Cortex of kidney (tissue), 1 donor: ENCODE measurements at places on chromosomes 2 and 18.

GRCh38 chr18:23452347-23452727, 750 bp upstream of the RIOK3 start:
- DNase-seq = no peak

DNA sequence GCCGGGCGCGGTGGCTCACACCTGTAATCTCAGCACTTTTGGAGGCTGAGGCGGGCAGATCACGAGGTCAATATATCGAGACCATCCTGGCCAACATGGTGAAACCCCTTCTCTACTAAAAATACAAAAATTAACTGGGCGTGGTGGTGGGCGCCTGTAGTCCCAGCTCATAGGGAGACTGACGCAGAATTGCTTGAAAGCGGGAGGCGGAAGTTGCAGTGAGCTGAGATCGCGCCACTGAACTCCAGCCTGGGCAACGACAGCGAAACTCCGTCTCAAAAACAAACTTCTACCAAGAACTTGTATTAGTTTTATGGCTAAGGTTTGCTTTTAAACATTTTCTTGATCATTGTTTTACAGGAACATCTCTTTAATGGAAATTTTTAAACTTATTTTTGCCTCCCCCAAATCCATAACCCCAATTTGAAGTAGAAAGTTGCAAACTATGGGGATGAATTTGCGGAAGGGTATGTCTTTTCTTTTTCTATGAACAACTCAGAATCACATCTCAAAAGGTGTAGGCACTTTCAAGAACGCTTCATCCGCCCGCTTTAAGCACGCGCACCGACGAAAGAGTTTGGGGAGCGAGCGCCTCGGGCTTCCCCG, 46.8 kb upstream of the PTMA start:
- no peak for DNase-seq

- no peak for DNase-seq
Measured at GRCh38 chr2:145961846-145962245, 1441.9 kb upstream of the ZEB2 start.

- no peak for DNase-seq
Measured at GRCh38 chr2:101793277-101793969, 95.9 kb downstream of the MAP4K4 start.

DNA sequence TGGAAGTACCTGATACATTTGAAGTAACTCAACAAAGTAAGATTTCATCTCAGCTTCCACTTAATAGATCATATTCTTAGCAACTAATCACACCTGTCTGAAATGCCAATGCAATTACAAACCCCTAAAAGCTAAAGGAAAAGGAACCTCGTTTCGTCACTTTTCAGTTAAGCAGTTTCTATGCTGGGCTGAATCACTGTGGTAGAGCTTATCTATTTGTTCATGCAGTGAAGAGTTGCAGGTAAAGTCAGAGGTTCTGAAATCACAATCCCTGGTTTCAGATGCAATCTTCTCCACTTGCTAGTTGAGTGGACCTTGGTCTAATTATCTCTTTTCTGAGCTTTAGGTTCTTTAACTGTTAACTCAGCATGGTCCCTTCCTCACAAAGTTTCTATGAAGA, 6.3 kb downstream of the HRH4 start:
- no peak for DNase-seq

- no peak for DNase-seq
Measured at GRCh38 chr2:39429746-39430145, 7.3 kb downstream of the MAP4K3 start.

- DNase-seq = no peak
Measured at GRCh38 chr2:236162882-236163470, 5.2 kb downstream of the GBX2 start.

DNA sequence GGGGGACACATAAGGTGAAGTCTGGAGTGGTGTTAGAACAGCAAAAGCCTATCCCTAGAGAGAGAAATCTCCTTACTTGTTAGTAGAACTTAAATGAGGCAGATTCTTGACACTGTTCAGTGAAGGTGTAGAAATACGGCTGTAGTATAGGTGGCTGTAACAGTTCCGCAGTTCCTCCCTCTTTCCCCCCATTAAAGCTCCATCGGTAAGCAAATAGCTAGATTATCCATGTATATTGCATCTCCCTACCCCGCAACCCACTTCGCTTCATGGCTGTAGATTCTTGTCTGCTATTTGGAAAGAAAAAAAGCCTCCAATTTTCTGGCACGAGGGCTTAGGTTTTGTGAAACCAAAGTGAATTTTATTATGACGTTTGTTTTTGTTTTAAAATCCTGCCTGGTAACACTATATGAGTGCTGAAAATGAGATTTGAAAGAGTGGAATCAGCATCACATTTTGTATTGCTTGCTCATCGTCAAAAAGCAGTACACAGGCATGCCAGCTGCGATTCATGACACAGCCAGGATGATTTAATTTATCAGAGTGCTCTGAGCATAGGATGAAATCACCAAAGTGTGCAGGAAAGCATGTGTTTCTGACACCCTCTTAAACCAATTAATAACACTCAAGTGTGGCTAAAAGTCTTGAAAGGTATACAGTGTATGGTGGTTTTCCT, 1.4 kb downstream of the FAM171B start:
- DNase-seq = no peak

- no peak for DNase-seq
Measured at GRCh38 chr2:208134928-208135586, 5.4 kb upstream of the CRYGC start.

DNA sequence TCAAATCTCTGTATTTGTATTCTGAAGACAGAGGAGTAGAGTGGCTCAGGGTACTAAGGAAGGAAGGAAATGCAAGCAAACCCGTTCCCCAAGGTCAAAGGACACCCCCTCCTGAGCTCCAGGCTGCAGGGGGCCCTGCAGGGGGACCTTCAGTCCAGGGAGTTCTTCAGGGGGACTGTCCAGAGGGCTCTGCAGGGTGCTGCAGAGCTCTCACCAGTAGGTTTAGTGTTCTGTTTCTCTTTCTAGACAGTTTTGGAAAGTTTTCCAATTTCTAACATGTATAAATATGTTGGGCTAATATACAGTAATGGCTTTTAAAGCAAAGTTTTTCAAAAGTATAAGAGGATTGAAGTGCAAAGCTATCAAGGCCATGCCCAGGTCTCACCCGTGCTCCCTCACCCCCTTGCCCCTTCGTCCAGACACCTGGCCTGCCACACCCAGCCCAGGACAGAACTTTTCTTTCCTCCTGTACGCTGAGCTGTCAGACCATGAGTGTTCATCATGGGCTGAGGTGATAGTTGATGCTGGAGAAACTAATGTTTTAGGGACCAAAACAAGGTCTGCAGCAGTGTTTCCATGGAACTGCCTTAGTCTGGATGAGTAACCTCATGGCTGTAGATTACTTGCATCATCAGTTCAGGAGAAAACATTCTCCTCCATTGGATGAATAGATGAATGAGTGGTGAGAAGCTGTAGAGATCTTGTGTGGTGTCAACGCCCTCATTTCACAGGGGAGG, 134.2 kb downstream of the GLI2 start:
- DNase-seq = no peak

GRCh38 chr2:104769096-104769495, 84.8 kb upstream of the POU3F3 start:
- DNase-seq = no peak
